ENCODE measurements at places on chromosomes 3 and 15. TPM values are rescaled to one million over a fixed set of nuclear protein-coding genes. Genes with fewer than 3 reads are reported as not detected.

The SPATA12 gene
- not detected for total RNA-seq

The VPS33B gene
- 18.0 TPM for total RNA-seq

The SNX33 gene
- total RNA-seq = 58.3 TPM

The AADAC gene
- total RNA-seq = 15.7 TPM

The AMOTL2 gene
- total RNA-seq = 89.5 TPM

The HRG gene
- total RNA-seq = not detected

The SLC28A2 gene
- not detected for total RNA-seq

All from suprapubic skin (tissue), 4 donors.